Renal cortex interstitium (tissue), 15 donors: ENCODE measurements at places on chromosomes 4 and X. TPM values are rescaled to one million over a fixed set of nuclear protein-coding genes. Genes with fewer than 3 reads are reported as not detected.

GRCh38 chr4:83282049-83282535 is 2.5 kb downstream of the COQ2 start:
- DNase-seq: peak; percentile 20

- DNase-seq: no peak
Observed at GRCh38 chrX:24990535-24990934, 25.2 kb downstream of the ARX start.

GRCh38 chr4:67054896-67055295 is 490.4 kb downstream of the CENPC start:
- no peak for DNase-seq

GRCh38 chr4:107304699-107305286 is 268.7 kb upstream of the DKK2 start:
- DNase-seq: no peak

DNA sequence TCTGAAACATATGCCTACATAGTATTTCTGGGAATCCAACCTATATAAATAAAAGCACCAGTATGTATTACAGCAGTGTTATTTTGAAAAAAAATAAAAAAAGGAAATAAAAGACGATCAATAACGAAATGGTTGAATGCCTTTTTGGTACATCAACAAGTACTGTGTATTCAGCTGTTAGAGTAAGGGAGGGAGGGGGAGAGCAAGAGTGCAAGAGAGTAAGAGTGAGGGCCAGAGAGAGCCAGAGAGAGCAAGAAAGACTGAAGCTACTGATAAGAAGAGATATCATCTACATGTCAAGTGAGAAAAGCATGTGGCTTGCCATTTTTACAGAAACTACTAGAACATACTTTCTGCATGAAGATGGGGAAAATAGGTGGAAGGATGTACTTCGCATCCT is 1.8 kb downstream of the SPIN4 start:
- DNase-seq: no peak

DNA sequence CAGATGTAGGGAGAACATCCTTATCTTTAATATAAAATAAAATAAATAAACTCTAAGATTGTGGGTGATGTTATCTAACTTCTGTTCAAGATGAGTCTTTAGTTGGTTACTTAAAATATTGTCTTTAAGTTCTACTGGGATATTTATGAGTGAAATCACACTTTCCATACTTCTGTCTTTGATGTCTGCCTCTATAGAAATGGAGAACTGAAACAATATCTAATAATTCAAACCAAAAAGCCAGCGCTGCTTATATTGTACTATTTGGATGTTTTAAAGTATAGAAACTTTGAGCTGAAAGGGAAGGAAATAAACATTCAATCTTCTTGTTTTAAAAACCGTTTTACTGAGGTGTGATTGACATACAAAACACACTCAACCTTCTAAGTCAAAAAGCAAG is 44.8 kb upstream of the RPS6KA3 start:
- no peak for DNase-seq

- no peak for DNase-seq
Observed at GRCh38 chrX:101276238-101276637, 14.9 kb downstream of the TAF7L start.

DNA sequence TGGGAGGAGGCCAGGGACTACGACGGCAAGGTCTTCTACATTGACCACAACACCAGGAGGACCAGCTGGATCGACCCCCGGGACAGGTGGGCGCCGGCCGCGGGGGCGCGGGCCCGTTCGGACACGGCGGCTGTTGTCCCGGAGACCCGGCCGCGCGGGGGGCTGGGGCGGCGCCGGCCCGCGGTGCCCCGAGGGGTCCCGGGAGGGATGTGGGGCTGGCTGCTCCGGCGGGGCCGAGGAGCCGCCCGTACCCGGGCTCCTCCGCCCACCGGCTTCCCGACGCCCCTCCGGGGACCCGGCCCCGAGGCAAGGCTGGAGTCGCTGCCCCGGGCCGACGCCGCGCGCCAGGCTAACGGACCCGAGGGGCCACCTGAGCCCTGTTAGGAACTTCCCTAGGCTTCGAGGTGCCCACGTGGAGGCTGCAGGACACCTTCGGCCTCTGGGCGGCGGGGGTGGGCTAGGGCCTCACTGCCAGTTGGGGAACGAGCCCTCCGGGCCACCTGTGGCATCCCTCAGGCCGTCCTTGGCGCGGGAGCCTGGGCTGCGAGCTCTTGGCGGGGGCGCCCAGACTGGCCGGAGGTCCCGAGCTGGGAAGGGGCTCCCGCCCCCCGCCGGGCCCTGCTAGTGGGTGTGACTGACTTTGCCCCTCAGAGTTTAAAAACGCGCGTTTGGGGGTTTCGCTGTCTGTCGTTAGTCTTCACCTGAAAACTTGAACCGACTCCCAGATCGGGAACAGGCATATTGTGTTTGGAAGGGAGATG is 660 bp downstream of the WWC2 start:
- no peak for DNase-seq

GRCh38 chr4:3461515-3462291 is 1.4 kb upstream of the DOK7 start:
- DNase-seq: no peak

DNA sequence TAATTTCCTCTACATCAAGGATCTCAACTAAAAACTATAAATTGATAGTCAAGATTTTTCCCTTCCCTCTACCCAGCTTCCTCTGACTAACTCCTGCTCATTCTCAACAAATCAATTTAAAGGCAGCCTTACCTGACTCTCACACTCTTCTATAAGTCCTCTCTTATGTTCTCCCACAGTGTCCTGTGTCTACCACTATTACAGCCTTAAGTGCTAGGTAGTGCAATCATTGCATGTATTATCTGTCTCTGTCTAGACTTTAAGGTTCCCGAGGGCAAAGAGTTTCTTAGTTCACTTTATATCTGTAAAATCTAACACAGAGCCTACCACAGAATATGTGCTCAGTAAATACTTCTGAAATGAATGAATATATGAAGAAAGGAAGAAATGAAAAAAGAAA is 123.7 kb downstream of the BTC start:
- no peak for DNase-seq

DNA sequence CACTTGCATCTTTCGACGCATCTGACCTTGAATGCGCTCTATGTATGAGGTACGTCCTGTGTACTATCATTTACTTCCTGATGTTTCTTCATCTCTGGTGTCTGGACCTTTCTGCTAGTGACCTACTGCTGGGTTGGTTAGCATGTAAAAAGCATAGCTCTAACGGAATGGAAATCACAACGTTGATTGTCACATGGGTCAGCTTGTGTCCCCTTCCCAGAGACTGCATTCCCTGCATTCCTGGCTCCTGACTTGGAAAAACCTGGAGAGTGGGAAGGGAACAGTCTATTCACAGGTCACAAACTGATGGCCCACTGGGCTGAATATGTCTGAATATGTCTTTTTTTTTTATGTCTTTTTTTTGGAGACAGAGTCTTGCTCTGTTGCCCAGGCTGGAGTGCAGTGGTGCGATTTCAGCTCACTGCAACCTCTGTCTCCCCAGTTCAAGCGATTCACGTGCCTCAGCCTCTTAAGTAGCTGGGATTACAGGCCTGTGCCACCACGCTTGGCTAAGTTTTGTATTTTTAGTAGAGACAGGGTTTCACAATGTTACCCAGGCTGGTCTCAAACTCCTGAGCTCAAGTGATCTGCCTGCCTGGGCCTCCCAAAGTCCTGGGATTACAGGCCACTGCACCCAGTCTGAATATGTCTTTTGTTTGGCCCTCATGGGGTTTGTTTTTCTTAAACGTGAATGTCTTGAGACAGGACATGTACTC is 16.3 kb downstream of the LONRF3 start:
- DNase-seq: no peak

DNA sequence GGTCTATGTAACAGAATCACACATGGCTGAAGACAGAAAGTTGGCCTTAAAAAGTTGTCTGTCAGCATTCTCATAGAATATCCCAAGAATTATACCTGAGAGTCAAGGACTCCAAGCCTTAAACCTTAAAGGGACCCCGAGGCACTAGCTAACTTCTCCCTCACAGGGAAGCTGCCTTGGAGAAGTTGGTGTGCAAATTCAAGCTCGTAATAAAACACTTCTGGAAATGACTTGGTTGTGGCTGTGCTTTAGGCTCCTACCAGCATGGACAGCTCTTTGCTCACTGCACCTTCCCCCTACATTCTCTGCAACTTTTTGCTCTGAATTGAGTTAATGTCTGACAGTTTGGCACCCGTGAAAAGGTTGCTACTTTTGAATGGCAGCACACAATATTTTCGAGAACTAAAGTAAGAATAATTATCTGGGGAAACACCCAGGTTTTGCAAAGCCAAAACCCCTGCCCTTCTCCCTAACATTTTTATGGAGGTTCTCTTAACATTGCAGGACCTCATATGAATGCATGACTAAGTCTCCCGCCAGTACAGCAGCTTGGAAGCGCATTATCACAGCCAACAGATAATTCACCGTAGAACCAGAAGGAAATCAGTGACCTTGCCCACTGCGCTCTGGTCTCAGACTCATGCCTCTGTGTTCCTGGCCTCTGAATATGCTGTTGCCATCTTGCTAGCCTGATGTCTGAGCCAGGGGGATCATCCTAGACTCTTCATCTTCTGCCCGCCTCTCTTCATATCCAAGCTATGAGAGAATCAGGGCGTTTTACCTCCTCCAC is 91.0 kb downstream of the MGST2 start:
- no peak for DNase-seq

GRCh38 chr4:165203541-165204461 is 3.6 kb upstream of the KLHL2 start:
- DNase-seq: no peak

GRCh38 chr4:41381384-41381783 is 124.7 kb downstream of the UCHL1 start:
- DNase-seq: no peak

The CSAG1 gene
- not detected for polyA plus RNA-seq

The ADH1C gene
- 84.3 TPM for polyA plus RNA-seq

The TSPAN7 gene
- polyA plus RNA-seq: 45.9 TPM

The POU4F2 gene
- not detected for polyA plus RNA-seq

The AKAP14 gene
- polyA plus RNA-seq: 0.24 TPM
